ENCODE measurements at places on chromosomes 2 and 18.

- peak; percentile 32 for DNase-seq
Measured at GRCh38 chr2:231605607-231606091, 13.0 kb downstream of the TEX44 start.

GRCh38 chr2:33275689-33276444, 200.6 kb upstream of the RASGRP3 start:
- no peak for DNase-seq

DNA sequence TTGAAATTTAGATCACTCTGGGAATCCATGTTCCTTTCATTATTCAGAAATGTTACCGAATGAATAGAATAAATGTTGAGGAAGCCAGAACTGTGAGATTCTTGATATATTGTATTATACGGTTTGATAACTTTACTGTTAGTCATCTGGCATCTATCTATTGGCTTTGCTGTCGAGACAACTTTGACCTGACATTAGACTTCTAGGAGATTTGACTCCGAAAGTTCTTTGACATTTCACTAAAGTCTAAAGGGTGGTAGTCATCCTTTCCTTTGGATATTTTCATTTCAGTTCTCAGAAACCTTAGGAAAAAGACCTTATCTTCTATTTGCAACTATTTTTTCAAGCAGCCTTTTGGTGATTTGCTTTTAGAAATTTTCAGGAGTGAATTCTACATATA, 1.9 kb downstream of the BMPR2 start:
- DNase-seq: no peak

DNA sequence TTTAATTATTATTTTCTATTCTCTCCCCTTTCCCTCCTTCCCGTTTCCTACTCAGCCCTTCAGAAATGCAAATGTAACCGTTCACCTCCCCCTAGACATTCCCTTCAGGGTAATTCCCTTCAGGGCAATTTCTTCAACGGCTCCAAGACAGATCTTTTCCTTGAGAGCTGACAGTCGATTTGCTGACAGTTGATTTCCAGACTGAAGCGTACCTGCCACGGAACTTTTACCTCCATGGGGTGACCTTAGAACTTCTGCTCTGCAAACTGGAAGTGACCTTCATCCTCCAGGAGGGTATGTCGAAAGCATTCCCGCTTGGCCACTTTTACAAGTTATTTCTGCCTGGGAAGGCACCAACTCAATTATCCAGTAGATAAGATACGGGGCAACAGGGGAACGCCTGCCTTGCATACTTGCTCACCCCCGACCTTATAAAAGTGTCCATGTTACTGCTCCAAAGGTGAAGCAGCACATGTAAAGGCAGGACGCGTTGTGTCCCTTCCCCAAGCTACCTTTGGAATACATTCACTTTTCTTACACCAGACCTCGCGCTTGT, 18.5 kb downstream of the B3GNT7 start:
- no peak for DNase-seq

DNA sequence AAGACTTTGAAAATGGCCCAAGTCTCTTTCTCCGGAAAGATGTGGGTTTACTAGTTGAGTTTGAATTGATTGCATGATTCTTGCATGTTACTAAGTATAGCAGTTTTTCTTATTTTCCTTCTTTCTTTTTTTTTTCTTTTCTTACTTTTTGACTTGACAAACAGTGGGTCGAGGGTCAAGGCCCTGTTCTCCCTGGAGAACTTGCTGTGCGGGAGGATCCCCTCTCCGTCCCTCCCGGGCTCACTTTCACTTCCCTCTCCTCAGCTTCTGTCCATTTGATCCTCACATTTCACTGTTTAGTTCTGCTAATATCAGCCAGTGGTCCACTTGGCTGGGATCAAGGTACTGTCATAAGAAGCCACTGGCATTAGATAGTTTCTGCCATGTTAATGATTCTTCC, 767.4 kb downstream of the TDRD15 start:
- DNase-seq: no peak

GRCh38 chr2:127560201-127560930, 24.9 kb downstream of the MYO7B start:
- DNase-seq: no peak

DNA sequence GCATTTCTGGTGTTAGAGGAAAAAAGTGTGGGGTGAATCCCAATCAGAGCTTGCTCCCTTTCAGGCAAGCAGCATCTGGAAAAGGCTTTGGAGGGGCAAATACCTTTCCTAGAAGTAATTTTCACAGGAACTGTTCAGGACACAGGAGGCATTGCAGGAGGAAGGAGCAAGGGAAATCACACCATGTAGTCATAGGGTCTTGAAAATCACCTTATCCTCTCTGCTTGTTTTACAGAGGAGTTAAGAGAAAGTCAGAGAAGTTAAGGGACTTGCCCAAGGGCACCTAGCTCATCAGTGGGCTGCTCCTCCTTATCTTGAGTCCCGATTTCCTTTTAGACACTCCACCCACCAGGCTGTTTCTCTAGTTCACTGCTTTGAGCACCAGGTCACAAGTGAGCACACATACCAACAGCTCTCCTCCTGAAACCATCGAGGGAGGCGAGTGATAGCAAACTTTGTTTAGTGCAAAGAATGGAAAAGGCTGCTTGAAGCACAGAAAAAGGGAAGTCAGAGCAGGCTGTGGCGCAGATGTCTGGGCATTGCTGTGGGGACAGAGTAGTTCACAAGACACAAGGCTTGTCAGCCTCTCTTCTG, 89.2 kb upstream of the CXCR4 start:
- DNase-seq: peak; percentile 96

DNA sequence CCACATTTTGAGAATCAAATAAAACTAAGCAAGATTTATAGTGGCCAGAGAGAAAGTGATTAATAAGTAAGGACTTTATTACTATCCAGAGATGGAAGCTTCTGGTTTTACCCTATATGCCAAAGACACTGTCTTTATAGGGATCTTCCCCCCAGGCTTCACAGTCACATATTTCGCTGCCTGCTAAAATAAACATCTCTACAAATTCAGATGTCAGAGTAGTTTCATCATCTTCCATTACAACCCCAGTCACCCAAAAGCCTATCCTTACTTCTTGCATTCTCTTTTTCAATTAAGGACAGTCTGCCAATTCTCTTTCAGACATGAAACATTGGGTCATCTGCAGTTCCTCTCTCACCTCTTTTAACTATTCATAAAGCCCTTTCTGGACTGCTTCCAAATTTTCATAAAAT, 28.3 kb downstream of the CREB1 start:
- DNase-seq: no peak

- no peak for DNase-seq
Measured at GRCh38 chr2:225761396-225761795, 361.9 kb downstream of the NYAP2 start.

DNA sequence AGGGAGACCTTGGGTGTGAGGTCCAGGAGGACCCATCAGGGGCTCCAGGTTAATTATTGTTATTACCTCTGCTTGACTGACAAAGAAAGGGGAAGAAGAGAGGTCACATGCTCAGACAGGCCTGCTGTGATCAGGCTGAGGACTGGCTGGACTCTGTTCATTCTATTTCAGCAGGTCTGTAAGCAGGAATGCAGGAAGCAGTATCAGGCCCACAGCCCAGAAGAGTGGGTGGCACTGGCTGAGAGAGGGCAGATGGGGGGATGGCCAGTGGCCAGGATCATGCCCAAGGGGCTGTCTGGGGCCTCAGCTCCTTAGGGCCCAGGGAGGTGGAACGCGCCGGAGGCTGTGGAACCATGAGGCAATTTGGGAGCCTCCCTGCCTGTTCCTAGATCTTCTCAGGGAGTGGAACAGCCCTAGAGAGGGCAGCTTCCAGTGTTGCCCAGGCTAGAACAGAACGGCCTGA, 43.7 kb upstream of the ZBTB7C start:
- DNase-seq: no peak

GRCh38 chr2:660586-661359, 16.4 kb downstream of the TMEM18 start:
- no peak for DNase-seq

DNA sequence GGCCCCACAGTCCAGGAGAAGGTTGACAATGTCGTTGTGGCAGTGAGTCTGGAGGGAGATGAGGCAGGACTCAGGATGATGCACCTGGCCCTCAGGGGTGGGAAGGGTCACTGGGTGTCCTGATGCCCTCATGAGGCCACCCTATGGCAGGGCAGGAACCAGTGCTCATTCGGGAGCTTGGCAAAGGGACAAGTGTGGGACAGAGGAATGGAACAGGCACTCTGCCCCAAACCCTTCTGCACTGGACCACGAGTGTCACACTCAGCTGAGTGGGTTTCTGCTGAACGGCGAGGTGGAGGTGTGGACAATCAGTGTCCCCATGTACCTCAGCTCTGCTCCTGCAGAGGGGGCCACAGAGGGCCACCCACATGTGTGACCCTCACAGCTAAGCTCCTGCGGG, 32.0 kb downstream of the ANKMY1 start:
- DNase-seq: no peak

DNA sequence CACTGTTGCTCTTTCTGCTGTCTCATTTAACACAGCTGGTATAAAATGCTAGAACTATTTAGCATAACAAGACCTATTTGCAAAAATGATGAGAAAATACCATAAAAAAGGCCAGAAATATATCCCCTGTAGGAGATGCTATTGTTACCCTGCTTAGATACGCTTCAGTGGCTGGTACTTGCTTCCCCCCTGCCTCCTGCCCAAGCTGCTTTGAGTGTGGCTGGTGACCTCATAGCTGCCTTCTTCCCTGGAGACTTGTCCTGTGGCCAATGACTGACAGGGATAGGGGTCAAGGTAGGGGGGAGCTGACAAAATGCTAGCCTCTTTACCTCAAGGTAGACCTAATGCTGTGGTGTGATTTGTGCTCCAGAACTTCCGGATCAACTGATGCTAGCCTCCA, 150.2 kb upstream of the ZEB2 start:
- DNase-seq: peak; percentile 71

DNA sequence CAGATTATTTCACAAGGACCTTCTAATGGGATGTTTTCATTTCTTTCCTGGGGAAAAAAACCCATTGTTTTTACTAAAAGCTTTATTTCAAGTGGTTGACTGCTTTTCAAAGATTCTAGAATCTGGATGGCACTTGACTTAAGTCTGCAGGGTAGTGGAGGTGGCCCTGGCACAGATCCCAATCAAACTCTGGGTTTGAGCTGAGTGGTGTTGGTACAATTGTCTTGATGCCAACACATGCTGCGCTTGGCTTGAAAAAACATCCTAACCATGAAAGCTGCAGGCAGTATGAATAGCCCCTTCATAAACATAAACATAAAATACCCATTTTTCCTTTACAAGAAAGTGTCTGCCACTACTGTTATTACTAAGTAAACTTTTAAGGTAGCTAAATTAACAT, 3.6 kb downstream of the PAPOLG start:
- DNase-seq: no peak

- DNase-seq: no peak
Measured at GRCh38 chr2:45180779-45181178, 171.5 kb upstream of the SIX2 start.

GRCh38 chr2:29241955-29242565, 126.8 kb downstream of the CLIP4 start:
- no peak for DNase-seq

- DNase-seq: no peak
Measured at GRCh38 chr18:28581521-28582071, 404.7 kb upstream of the CDH2 start.

DNA sequence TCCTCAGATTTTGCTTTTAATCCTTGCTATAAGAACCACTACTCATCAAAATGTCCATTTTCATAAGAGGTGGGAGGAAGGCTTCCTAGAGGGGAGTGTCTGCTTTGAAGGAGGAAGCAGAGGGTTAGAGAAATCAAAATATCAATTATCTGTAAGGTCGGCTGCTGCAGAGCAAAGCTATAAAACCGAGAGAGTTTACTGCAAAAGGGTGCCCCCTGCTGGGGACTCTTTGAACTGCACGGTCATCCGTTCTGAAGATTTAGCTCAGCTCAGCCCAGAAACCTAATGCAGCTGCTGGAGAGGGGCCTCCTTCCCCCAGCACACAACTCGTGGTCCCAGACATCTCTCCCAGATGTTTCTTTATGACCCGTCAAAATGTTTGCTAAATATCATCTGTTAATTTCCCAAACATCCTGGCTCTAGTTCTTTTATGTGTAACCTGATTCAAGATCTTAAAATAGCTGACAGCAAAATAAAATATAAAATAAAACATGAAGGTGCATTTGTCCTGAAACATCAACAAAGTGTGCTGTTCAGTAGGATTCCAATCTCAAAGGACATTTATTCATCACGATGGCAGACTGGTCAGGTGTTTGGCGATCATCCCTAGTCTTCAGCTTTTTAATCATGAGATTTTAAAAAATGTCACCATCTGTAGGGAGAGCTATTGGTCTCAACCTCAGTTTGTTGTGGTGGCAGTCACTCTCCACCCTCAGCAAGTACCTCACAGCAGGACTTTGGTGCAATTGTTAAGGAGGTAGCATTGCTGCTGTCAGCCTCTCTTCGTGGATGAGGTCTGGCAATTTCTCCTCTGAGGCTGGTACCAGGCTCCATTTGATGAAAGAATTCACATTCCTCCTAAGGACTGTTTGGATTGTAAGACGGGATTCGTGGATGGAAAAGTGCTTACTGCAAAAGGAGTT, 185.9 kb downstream of the MTX2 start:
- DNase-seq: peak; percentile 73

DNA sequence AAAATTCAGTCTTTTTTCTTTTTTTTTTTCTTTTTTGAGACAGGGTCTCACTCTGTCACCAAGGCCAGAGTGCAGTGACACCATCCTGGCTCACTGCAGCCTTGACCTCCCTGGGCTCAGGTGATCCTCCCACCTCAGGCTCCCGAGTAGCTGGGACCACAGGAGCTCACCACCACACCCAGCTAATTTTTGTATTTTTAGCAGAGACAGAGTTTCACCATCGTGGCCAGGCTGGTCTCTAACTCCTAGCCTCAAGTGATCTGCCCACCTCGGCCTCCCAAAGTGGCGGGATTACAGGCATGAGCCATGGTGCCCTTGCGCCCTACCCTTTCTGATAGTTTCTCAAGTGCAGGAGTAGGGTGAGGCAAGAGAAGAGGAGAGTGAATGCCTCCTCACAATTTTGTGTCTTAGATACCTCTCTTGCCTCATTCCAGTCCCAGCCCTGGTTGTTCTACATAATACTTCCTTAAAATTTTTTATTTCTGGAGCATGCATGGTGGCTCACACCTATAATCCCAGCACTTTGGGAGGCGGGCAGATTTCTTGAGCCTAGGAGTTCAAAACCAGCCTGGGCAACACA, 68.2 kb upstream of the CAB39 start:
- DNase-seq: no peak

GRCh38 chr2:19993731-19994130, 3.8 kb upstream of the WDR35 start:
- DNase-seq: no peak

DNA sequence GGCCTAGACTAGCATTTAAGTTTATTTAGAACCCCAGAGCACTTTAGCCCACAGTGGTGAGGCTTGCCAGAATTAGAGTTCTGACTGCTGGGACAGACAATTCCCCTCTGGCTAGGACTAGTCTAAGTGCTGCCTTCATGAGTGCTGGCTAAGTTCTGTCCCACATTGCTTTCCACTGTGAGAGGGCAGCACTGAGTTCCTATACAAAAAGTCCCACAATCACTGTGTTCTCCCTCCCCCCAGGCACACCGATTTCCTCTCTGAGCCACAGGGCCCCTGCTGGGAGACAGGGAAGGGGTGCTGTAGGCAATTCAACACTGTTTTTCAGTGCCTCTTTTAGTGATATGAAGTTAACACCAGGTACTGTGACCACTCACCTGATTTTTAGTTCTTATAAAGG, 310.9 kb downstream of the DLGAP1 start:
- DNase-seq: no peak

All from OCI-LY7 (cell line).